Choroid plexus epithelial cell (primary cell): ENCODE measurements at places on chromosomes 2 and 18.

GRCh38 chr2:101792208-101792607, 94.7 kb downstream of the MAP4K4 start:
- DNase-seq: no peak

DNA sequence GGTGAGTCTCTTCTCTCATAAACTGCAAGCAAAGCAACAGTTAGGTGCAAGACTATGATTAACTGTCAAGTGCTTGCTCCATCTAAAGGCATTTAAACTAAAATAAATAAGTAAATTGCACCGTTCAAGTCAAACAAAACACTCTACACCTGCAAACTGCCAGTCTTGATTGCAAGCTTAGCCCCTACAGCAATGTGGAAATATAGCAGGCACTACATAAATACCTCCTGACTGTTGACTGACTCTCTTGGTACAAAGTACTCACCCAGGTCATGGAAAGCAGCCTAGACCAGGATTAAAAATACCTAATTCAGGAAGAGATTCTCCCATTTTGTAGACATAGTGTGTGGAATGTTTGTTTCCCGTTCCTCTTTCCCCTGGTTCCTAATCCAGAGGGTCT, 176.6 kb upstream of the KLHL29 start:
- no peak for DNase-seq

DNA sequence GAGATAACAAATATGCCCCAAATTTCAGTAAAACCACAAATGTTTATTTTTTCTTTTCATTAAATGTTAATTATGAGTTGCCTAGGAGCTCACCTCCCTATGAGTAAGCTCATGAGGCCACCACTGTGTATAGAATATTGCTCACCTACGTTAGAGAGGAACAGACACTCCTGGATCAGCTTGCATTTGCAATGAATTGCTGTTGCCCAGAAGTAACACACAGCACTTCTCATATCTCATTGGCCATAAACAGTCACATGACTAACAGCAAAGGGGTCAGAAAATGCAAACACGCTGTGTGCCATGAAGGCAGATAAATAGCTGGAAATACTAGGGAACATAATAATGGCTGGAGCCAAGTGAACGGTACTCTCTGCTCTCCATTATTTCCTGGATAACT, 89.0 kb upstream of the GALNT5 start:
- DNase-seq: no peak

DNA sequence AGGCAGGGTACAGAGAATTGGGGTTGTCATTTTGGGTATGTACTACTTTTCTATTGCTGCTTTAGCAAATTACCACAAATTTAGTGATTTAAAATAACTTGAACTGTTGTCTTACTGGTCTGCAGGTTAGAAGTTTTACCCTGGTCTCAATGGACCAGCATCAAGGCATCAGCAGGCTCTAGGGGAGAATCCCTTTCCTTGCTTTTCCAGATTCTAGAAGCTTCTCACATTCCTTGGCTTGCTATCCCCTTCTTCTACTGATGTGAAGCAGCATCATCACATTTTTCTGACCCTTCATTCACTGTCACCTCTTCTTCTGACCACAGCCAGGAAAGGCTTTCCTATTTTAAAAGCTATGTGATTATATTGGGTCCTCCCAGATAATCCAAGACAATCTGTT, 237.8 kb upstream of the RBMS1 start:
- no peak for DNase-seq

- peak; percentile 67 for DNase-seq
These were observed at the start of gene PSTPIP2 for GRCh38 chr18:46071653-46072375. Gene PSTPIP2 (minus strand): TSS chr18:46072260. CDS start chr18:46072188, 72 bp downstream.

DNA sequence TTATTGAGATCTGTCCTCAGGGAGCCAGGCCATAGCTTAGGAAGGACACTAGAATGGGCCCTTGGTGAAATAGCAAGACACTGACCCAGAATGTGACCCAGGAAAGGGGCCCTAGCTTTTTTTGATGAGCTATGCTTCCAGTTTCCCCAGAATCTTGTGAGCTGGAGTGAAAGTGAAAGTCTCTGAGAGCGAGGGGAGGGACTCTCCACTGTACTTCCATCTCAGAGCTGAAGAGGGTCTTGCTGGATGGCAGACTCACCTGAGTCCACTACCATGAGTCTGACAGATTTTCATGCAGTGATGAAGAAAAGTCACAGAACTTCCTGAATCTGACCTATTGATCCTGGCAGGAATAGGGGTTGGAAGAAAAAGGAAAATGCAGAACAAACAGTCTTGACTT, 3.1 kb downstream of the ARHGAP25 start:
- peak; percentile 38 for DNase-seq

GRCh38 chr2:38409156-38410102, 32.4 kb upstream of the ATL2 start:
- no peak for DNase-seq

DNA sequence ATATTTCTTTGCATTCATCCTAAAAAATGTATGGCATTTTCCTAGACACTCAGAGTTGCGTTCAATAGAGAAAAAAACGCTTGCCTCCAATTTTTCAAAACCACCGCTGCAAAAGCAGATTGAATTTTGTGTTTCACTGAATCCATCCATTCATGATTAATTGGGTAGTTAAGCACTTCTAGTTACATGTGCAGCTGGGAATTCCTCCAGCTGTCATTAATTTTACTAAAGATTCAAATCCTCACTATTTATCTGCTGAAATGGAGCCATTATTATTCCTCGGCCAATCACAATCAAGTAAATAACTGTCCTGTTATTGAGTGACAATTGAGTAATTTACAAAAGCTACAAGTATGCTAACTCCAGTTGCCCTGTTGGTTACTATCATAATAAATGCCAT, 75.8 kb upstream of the ARL5A start:
- no peak for DNase-seq

DNA sequence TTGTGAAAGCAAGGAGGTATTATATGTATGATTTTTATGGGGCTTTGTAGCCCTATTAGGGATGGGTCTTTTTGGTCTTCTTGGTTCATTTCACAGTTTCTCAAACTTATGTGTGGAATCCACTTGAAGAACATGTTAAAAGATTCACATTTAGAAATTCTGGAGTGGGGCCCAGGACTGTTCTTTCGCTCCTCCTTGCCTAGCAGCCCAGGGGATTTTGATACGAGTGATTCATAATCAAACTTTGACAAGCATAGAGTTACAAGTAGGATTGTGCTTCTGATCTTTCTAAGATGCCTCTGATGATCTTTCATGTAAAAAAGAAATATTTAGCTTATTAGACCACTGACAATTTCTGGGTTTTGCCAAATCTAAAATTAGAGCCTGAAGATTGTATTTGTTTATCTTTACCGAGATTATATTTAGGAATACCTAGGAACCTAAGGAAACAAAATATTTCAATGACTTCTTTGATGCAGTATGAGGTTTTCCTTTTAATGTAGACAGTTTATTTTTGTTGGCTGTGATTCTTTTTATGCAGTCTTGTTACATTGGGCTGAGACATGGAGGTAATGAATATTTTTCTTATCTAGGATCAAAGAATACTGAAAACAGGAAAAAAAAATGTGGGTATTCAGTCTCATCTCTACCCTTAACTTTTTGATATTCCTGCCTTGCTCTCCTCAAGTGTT, 324.0 kb downstream of the PARD3B start:
- DNase-seq: peak; percentile 50

GRCh38 chr2:151760139-151760650, 25.9 kb upstream of the NEB start:
- DNase-seq: peak; percentile 54

DNA sequence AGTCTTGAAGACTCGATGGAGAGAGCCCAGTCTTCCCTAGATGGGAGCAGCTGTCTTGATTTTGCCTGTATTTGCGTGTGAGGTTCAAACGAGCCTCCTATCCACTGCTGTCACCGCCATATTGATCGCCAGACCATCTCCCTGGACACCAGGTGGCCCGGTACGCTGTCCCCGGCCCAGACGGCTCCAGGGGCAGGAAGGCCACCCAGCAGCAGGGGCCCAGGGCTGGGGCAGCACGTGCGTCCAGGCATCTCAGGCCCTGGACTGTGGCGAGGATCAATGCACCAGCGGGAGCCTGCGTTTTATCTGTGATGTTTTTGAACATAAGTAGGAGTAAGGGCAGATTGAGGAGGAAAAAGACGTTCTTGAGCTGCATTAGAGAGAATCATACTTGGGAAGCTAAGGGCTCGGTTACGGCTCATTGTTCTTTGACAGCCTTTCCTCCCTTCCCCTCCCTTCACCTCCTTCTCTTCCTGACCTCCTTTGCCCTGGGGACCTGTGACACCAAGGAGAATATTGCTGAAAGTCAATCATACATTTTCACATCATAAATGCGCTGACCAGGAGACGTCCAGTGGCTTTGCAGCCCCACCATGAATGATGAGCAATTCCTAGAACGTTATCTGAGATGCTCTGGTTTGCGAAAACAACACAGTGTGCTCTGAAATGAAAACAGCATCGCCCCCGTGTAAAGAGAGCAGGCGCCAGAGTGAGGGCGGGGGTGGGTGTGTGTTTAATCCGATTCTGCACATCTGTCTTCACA, 711.2 kb upstream of the SALL3 start:
- no peak for DNase-seq

DNA sequence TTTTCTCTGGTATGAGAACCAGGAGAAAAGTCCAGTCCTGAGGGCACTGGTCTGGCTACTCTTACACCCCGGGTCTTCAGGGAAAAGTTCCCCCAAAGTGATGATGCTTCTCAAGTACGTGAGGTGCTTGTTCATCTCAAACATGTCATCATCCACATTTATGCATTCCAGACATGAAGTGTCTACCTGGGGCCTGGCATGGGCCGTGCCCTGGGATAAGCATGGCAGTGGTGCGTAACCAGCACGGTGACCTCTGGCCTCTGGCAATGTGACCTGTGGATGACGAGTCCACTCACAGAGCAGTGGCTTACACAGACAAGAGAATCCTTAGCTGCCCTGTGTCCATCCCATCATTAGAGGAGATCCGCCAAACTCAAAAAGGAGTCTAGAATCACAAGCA, 74.8 kb upstream of the LGALSL start:
- DNase-seq: no peak

DNA sequence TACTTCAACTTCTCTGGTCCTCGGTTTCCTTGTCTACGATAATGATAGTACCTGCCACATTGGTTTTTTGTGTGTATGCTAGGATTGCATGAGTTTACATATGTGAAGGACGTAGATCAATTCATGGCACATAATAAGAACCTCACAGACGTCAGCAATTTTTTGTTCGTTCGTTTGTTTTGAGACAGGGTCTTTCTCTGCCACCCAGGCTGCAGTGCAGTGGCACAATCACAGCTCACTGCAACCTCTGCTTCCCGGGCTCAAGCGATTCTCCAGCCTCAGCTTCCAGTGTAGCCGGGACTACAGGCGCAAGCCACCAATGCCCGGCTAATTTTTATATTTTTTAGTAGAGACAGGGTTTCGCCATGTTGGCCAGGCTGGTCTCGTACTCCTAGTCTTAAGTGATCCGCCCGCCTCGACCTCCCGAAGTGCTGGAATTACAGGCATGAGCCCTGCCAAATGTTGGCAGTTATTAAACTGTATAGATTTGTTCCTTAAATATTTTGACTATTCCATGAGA, 756 bp upstream of the SLC35F5 start:
- no peak for DNase-seq

DNA sequence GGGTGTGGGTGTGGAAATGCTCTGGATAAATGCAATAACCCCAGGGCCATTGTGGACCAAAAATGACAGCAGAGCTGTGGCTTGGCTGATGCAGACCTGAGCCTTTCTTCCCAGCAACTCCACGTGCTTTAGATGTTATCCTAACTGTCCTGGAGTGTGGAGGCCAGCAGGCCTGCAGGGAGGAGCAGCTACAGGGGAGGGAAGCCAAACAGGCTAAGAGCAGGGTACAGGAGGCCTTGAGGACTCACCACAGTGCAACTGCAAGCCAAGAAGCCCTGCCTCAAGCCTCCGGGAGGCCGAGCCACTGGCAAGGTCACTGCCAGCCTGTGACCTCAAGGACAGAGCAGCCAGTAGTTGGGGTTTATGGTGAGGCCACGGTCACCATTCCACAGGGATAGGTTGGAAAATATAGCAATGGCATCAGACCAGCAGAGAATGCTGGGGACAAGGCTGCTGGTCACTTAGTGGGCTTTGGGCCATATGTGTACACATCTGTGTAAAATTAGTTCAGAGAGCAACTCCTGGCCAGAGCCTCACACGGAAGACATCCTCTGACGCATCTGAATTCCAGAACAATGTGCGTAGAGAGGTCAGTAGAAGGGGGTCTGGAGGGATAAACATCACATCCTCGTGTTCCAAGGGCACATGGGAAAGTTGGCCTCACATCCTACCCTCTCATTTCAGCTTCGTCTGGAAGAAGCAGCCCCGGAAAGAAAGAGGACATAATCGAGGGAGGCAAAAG, 76.2 kb upstream of the UPP2 start:
- DNase-seq: peak; percentile 93

- DNase-seq: peak; percentile 23
These were observed 92.7 kb downstream of the FAM124B start for GRCh38 chr2:224309176-224309575.

GRCh38 chr18:59885579-59886163, 14.1 kb upstream of the PMAIP1 start:
- DNase-seq: peak; percentile 89

- no peak for DNase-seq
These were observed 155.5 kb downstream of the CLIP4 start for GRCh38 chr2:29270701-29271121.

DNA sequence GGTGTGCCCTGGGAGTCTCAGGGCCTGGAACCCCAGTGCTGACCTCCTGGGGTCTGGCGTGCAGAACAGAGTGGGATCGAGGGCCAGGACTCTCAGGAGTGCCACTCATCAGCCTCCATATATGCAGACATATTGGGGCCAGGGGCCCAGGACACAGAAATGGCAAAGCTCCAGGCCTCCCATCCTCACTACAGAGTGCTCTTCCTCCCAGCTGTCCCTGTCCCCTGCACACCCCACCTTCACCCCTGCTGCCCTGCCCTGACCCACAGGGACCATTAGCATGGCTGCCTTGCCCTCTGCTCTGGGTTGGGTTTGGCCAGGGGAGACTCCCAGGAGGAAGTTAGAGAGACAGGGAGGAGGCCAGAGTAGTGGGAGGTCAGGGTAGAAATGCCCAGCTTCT, 2.8 kb downstream of the TEX51 start:
- DNase-seq: no peak

GRCh38 chr2:237663517-237664110, 36.2 kb downstream of the LRRFIP1 start:
- DNase-seq: no peak

- DNase-seq: no peak
These were observed 464.7 kb upstream of the HNRNPA3 start for GRCh38 chr2:176747928-176748327.

DNA sequence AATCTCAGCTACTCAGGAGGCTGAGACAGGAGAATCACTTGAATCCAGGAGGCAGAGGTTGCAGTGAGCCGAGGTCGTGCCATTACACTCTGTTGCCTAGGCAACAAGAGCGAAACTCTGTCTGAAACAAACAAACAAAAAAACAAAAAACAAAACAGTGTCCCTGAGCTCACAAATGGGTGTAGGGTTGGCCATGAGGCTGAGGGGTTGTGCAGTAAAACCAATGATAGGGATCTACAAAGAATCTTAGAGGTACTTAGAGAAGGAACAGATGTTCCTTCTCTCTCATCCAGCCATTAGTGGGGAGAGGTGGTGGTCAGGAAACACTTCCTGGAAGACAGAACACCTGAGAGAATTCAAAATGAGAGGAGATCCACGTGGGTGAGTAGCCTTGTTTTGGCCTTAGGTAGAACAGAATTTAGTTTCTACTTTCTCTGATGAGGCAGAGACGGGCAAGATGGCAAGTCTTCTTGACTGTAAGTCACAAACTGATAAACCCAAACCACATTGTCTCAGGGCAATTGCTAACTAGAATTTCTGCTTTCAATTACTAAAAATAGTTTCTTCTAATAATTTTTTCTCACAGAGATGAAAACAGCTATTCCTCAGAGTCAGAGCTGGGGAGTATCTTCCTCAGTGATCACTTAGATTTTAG, 61.5 kb upstream of the PPM1B start:
- no peak for DNase-seq

- no peak for DNase-seq
These were observed 32.3 kb upstream of the GCG start for GRCh38 chr2:162184359-162184758.
